ENCODE measurements at places on chromosomes 5 and 9.

DNA sequence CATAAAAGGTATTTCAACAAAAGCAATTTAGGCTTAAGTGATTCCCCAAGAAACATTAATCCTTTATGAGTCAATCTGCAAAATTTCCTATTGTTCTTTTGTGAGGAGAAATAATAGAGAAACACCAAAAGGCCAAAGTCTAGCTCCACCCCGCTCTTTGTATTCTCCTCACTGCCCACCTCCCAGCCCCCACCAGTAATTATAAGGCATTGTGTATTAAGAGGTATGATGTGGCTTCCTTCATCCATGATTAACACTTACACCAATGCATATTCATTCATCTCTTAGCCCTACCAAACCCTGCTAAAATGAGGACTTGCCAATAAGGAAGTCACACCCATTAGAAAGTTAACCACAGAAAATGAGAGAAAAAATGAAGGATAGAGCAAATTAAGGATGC, 105.3 kb upstream of the SPATA31D4 start:
- no peak for DNase-seq

DNA sequence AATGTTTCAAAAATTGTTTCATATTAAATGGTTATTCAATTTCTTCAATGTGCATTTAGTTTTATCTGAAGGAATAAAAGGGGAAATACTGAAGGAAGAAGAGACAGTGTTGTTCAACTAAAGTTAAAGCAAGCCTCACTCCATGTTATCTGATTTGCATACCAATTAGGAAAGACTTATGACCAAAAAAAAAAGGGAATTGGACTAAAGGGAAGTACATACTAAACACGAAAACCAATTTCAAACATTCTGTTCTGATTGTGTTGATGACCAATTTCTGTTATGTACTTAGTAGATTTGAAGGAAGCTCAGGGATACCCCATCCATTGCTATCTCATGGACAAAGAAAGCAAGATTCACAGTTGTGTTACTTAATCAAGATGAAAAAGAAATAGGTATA, 4.9 kb upstream of the GAPT start:
- no peak for DNase-seq

- DNase-seq = no peak
Observed at GRCh38 chr5:176671399-176671798, 24.1 kb downstream of the TSPAN17 start.

DNA sequence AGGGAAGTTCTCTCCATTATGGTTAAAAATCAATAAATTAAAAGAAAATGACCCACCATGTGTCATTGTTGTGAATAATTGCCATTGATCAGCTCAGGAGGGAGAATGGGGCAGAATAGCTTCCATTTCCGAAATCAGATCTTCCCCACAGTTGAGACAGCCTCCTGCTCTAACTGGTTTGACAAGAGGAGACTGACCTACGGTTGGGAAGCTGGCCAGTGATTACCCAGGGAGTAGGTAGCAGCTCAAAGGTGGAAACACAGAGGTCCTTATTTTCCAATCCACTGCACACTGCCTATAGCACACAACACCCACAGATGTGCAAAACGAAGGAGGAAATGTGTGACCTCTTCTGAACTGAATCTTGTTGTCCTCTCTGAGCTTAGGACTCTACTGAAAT, 69.0 kb upstream of the DAPK1 start:
- no peak for DNase-seq

DNA sequence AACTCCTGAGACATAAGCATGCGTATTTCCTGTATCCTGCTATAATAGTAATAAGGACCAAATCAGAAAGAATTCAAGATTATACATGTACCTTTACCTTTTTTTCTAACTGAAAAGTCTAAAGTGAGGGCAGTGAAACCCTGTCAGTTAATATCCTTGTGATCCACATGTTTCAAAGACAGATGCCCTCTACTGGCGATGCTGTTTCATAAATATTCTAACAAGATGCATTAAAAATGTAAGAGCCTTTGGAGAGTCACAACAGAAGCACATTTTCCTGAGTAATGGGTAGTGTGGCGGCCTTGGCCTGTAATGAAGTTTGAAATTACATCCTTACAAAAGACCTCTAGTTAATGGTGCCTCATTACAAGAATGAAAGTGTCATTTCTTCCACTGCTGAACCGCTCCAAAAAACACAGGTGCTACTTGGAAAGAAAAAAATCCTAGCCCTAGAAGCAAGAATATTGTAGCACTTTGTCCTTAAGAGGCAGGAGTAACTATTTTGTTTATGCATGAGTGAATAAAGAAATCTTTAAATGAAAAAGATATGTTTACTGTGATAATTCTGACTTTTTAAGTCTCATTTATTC, 232.6 kb downstream of the EPB41L4A start:
- DNase-seq = no peak

DNA sequence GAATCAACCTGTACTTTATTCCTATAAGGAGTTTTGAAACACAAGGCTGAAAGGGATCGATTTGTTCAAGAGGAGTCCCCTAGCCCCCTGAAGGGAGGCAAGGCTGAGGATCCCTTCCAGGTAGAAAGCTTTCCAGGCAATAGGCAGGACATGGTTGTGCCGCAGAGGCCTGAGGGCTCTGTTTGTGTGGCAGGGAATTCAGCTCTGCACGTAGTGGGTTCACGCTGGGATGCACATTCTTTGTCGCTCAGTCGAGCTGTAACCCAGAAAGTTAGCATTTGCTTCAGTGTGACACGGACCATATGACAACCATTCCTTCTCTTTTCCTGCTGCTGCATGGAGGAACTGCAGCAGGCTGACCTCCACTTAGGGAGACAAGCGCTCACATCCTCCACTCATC, 65.6 kb upstream of the TRIO start:
- no peak for DNase-seq

DNA sequence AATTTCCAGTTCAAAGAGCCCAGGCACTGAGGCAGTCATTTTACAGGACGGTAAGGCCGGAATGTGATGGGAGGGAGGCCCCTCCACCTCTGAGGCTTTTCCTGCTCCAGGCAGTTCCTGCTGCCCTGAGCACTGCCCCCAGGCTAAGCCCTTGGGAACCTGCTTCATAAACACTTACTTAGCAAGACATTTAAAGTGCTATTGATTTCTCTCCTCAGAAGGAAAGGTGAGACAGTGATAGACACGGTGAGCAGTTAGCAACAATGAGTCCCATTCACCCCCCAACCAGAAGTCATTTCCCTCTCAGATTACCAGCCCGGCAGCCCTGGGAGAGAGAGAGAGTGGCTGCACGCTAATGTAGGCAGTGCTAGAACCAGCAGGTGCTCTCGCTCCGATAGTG, 462.5 kb downstream of the SPOCK1 start:
- no peak for DNase-seq

DNA sequence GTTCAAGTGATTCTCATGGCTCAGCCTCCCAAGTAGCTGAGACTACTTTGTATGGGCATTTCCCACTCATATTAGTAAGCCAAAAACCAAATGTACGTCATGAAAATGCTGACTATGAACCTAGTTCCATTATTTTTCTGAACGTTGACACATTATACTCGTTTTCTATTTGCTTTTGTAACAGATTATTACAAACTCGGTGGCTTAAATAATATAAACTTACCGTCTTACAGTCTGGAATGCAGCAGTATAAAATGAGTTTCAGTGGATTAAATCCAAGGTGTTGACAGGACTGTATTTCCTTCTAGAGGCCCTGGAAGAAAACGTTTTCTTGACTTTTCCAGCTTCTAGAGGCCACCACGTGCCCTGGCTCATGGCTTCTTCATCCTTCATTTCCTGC, 517.0 kb downstream of the GADD45G start:
- no peak for DNase-seq

DNA sequence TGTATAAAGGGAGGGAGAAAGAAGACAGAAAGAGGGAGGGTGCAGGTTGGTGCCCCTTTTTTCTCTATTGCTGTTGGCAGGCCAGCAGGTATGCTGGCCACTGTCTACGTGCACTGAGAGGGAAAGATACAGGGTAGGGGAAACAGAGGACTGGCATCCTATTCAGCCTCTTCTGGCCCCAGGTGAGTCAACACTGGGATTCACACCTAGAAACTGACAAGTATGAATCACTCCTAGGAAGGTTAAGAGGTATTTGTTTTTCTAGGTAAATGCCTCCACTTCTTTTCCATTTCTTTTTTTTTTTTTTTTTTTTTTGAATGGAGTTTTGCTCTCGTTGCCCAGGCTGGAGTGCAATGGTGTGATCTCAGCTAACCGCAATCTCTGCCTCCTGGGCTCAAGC, 2.8 kb upstream of the UBAP1 start:
- DNase-seq = no peak

GRCh38 chr9:95048225-95049087, 269.1 kb downstream of the FANCC start:
- DNase-seq = no peak

- no peak for DNase-seq
Observed at GRCh38 chr9:91182429-91183225, 179.1 kb downstream of the AUH start.

GRCh38 chr9:86508208-86508903, 154.1 kb upstream of the TUT7 start:
- no peak for DNase-seq

GRCh38 chr5:91245074-91245452, 138.1 kb downstream of the ARRDC3 start:
- DNase-seq = no peak

DNA sequence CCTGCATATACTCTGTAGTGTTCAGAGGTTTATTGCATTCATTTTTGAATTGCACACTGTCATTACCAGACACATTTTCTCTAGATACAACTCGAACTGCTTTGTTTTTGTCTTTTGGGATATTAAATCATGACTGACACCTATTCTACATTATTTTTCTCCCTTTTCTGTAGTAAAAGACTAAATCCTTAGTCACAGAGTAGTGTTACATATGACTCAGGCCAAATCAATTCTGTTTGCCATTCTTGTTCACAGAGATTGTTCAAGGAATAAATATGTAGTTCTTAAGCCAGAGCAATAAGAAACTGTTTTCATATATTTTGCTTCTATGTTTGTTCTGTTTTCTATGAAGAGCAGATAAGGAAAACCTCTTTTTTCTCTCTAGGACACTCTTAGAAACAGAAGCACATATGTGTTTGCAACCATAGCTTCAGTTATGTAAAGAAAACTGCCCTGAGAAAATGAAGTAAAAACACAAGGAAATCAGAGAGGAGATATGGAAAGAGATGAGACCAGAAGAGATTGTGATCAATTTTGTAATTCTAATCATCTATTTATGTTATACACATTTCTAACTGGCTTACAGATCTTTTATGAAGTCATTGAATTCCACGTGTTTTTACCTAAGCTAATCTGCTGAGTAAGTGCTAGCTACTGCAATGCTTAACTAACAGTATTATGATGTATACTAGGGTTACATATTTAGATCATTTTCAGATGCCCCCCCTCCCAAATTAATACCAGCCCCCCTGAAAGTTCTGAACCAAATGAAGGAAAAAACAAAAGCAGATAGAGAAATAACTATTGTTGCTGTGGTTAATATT, 1995.6 kb upstream of the CDH6 start:
- DNase-seq = no peak

GRCh38 chr9:20625003-20625349, 2.7 kb upstream of the MLLT3 start:
- no peak for DNase-seq

DNA sequence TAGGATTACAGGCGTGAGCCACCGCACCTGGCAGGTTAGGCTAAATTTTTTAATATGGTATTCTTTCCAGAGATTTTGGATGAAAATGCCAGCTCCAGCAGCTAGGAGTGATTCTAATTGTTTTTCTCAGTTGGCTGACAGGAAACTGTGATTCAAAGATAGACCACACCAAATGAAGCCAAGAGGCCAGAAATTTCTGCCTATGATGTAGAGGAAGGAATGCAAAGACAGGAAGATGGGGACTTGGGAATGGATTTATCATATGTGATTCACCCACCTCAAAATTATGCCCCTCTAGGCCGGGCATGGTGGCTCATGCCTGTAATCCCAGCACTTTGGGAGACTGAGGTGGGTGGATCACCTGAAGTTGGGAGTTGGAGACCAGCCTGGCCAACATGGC, 53.3 kb downstream of the UGCG start:
- no peak for DNase-seq

GRCh38 chr9:125889112-125889475, 141.9 kb downstream of the PBX3 start:
- DNase-seq = no peak

GRCh38 chr9:3942361-3942760, 357.5 kb downstream of the GLIS3 start:
- DNase-seq = no peak

- no peak for DNase-seq
Observed at GRCh38 chr9:16505199-16505598, 365.3 kb downstream of the BNC2 start.

GRCh38 chr5:93941897-93942296, 200.5 kb upstream of the POU5F2 start:
- no peak for DNase-seq
